ENCODE measurements at places on chromosomes 11 and 22.
A peak's percentile ranks its signal among the peaks of the same experiment; 100 is the strongest.

DNA sequence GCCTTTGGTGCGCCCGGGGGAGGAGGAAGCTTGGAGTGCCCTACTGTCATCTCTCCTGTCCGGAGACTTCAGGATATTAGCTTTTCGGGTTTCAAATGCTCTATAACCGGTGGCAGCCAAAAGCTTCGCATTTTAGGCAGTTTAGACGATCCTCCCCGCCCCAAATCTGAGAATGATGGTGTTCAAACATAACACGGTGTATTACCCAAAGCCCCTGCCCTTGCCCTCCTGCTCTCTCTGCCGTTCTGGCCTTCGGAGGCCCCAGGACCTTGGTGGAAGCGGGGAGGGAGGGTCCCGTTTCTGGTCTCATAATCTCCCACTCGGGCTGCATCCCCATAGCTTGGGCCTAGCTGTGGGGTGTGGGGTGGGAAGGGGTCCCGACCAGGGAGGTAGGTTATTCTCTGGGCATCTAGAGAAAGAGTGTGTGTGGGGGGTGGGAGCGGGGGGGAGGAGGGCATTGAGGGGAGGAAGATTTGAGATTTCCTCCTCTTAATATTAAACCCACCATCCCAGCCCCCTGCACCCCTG is 2.3 kb downstream of the PKNOX2 start:
- DNase-seq: no peak

GRCh38 chr11:64178203-64178602 is 7.8 kb upstream of the STIP1 start:
- no peak for DNase-seq

DNA sequence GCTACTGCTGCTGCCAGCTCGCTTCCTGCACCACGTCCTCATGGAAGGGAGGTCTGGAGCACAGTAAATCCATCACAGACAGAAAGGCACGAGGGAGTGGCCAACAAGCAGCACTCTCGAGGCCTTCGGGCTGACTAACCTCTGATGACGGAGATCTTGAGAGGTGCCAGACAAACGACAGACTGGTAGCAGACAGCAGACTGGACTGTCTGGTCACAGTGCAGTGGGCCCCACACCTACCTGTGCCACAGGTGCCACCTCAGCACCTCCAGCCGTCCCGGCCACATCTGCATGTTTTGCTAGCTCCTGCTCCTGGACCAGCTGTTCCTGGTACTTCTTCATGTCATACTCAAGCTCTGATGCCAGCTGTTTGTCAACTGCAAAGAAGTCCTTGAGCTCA is 64.1 kb downstream of the NCAPD3 start:
- no peak for DNase-seq

DNA sequence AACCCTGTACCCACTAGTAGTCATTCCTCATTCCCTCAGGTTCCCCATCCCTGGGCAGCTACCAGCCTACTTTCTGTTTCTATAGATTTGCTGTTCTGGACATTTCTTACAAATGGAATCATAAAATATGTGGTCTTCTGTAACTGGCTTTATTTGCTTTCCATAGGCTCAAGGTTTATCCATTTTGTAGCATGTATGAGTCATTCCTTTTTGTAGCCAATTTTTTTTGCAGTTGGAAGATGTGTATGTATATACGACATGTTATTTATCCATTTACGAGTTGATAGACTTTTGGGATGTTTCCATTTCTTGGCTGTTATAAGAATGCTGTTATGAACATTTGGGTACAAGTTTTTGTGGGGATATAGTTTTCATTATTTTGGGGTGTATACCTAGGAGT is 130.6 kb downstream of the WNT11 start:
- DNase-seq: no peak

DNA sequence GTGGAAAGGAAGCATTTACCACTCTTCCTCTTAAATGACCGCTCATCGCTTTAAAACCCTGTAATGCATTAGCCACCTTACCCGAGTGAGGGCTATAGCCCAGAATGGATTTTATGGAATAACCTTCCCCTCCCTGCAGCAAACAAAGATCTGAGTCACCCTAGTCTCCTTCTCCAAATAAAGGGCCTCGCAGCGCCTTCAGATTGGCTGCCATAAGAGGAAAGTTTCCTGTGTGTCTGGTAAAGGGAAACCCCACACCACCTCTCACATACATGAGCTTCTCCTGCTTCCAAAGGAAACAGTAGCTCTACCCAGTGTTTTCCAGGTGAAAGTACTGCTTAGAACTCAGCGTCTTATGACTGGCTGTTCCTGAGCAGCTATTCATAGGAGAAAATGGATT is 47.8 kb downstream of the PPP2R1B start:
- peak; percentile 49 for DNase-seq

DNA sequence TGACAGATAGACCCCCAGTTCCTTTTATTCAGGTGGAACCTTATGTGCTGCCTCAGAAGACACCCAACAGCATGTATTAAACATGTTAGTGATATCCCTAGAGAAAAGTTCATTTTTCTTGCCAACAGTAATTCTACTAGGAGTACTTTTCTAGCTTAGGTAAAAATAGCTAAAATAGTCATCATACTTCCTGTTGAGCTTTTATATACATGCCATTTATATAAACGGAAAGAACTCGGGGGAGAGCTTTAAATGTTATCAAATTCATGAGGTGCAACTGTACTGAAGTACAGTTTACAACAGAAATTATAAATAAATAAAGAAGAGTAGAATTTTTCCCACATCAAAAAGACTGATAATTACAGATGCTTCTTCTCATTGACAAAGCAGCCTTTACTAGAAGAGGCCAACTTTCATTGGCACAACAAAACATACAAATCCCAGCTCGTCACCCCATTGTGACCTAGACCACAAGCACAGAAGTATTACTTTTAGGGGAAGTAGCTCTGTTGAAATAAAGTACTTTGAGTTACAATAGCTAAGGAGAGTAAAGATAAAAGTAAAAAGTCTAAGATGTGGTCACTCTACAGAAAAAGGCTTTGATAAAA is 59.1 kb upstream of the POU2AF2 start:
- DNase-seq: no peak

- no peak for DNase-seq
Measured at GRCh38 chr11:129308241-129308865, 67.3 kb upstream of the BARX2 start.

DNA sequence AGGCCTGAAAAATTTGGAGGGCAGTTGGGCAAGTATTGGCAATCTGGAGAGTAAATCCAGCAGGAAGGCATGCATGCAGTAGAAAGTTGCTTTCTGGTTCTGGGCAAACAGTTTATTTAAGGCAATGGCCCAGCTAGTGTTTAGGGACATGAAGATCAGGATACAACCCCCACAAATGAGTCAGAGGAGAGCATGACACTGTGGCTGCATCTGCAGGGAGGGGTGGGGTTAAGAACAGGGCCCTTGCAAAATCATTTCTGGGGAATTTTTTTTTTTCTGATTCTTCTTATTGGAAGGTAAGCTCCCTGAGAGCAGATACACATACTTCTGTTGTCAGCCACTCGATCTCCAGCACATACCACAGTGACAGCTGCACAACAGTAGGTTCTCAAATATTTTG is 61.1 kb downstream of the FDX1 start:
- peak; percentile 69 for DNase-seq

DNA sequence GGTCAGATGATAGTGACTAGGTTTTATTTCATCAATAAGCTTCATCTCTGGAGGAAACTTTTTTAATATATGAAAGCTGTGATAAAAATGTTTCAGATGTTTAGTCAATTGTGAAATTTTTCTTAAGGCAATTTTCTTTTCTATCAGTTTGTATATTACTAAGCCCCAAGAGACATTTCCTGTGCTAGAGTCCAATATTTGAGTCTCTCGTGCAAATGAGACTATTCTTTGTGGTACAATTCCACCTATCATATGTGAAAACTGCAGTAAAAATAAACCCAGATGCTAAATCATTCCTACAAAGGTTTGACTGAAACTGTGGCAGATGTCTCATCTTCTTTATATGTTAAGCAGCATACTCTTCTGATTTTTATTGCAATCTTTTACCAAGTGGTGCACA is 28.0 kb downstream of the CTR9 start:
- DNase-seq: no peak

- no peak for DNase-seq
Measured at GRCh38 chr22:20010307-20011122, 6.1 kb downstream of the ARVCF start.

- no peak for DNase-seq
Measured at GRCh38 chr22:50730013-50730891, 7.8 kb upstream of the ACR start.

- DNase-seq: peak; percentile 35
Measured at GRCh38 chr11:126459691-126460281, 104.3 kb downstream of the ST3GAL4 start.

DNA sequence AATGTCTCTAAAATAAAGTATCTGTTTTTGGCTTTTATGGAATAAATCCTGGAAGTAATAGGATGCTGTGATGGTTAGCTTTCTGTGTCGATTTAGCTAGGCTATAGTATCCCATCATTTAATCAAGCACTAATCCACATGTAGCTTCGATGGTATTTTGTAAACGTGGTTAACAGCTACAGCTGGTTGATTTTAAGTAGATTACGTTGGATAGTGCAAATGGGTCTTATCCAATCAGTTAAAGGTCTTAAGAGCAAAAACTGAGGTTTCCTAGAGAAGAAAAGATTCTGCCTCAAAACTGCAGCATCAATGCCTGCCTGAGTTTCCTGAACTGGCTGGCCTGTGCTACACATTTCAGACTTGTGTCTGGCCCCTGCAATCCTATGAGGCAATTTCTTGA is 314.2 kb upstream of the SORL1-AS1 start:
- DNase-seq: no peak

Measured in AG08396 (cell line).